ENCODE measurements at places on chromosomes 4 and X.

DNA sequence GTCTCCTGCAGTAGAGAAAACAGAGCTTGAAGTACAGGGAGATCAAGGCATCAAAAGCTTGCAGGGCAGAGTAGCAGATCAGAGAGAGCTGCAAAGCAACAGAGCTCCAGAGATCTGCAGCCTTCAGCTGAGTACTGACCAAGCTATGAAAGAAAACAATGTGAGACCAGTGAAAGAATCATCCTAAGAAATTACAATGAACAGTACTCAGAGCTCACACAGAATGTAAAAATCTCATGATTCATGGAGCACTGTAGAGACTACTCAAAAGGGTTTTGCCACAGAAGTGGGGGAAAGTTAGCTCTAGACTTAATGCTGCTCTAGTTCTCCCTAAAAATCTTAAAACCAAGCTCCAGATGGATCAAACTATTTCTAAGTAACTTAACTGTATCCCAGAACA, 80.0 kb upstream of the MAB21L2 start:
- peak; percentile 4 for DNase-seq

DNA sequence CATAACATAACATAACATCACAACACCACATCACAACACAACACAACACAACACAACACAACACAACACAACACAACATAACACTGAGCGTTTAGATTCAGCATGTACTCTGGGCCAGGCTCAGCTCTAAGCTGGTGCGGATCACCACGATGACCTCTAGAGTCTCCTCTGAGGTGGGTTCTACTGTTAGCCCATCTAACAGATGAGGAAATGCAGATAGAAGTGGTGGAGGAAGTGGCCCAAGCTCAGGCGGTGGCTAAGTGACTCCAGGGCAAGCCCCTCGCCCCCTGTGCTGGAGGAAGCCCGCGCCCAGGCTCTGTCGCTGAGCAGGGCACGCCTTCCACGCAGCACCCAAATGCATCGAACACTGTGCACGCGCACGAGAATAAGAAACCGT, 45.3 kb upstream of the CDKN2AIP start:
- DNase-seq: no peak

DNA sequence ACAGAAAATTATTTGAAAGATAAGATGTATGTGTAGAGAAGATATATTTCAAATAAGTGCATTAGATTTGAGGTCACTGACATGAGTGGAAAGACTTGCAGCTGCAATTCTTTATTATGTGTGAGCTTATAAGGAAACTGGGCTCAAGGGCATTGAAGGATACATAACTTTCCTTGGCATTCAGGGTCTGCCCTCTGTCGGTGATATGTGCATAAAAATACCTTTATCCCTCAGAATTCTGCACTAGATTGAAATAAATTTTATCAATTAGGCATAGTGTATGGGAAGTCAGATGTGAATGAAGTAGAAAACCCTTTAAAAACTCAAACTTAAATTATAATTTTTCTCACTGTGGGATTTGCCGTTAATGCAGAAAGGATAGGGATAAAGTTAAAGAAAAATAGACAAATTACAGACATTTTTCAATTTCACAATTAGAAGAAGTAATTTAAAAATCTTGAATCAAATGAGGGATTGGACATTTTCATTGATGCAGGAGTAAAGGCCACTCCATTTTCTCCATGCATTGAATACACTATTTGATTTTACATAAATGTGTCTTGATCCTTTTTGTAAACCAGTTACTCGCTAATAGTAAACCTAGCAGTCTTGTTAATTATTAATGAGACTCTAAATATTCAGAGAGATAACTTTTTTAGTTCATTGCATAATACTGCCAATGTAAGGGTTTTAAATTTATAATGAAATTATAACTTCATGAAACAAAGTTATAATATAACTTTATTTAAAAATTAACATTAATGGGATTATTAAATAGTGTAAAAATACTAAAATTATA, 21.0 kb upstream of the ETNPPL start:
- DNase-seq: no peak

DNA sequence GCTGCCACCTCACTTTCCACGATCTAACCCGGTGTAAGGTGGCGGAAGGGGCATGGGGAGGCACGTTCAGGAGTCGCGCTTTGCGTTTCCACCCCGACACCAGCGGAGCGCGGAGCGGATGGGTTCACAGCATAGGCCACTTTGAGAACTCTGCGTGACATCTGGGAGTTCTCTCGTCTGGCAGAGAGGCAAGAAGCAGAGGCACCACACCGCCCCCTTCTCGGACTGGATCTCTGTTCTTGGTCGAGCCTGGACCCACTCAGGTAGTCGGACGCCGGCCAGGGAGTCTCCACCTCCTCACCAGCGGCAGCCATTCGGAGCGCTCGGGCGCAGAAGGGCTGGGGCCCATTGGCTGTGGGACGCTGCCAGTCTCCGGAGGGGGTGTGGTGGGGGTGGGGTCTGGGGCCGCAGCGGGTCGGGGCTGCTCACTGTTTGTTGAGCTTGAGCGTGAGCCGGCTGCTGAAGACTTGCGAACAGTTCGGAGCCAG, at the start of gene DACH2:
DACH2 (plus strand) TSS at position 428 of the 488 bp plus-strand sequence.
- DNase-seq: peak; percentile 37

DNA sequence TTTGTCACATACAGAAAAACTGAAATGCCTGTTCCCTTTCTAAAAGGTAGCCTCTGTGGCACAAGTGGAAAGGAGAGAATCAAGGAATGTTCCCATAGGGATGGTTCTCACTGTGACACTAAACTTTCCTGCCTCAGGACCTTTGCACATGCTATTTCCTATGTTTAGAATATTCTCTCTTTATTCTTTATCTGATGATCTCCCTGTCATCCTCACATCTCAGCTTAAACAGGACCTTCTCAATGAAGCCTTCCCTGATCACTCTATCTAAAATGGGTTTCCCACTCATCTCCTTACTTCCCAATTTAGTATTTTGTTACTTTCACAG, 32.3 kb downstream of the HOPX start:
- DNase-seq: no peak

GRCh38 chrX:6024204-6024603, 204.5 kb downstream of the NLGN4X start:
- DNase-seq: no peak

DNA sequence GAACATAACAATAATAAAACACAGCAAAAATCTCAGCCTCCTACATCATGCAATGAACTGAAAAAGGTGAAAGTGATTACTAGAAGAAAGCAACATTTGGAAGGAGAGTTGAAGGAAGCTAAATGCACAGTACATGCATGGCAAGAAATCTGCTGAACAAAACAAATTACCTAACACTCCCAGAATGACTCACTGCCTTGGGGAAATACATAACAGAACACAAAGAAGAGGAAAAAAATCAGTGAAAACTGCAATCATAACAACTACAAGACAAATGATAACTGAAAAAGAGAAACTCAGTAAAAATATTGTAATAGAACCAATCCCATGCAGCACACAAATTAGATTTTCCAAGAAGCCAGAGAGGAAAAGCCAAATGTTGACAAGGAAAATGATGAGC, 1513.2 kb downstream of the ARAP2 start:
- DNase-seq: peak; percentile 8

- no peak for DNase-seq
Measured at GRCh38 chr4:27305246-27305645, 444.6 kb downstream of the STIM2 start.

DNA sequence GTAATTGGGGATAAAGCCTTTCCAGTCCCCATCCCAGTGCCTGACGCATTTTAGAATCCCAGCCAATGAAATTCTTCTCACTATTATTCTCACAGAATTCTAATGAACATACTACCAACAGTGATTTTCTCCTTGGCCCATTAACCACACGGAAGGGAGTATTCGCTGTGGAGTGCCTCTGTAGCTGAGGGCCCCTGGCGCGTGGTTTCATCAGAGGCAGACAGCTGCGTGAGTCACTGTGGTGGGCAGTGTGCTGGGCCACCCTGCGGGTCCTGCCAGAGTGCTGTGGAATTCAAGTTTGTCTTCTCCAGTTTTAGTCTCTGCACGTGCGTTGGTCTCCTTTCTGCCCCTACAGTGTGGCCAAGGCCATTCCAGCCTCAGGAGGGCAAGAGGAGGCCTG, 335.4 kb upstream of the FAT1 start:
- DNase-seq: no peak

- peak; percentile 84 for DNase-seq
Measured at GRCh38 chr4:41339812-41340809, 83.4 kb downstream of the UCHL1 start.

DNA sequence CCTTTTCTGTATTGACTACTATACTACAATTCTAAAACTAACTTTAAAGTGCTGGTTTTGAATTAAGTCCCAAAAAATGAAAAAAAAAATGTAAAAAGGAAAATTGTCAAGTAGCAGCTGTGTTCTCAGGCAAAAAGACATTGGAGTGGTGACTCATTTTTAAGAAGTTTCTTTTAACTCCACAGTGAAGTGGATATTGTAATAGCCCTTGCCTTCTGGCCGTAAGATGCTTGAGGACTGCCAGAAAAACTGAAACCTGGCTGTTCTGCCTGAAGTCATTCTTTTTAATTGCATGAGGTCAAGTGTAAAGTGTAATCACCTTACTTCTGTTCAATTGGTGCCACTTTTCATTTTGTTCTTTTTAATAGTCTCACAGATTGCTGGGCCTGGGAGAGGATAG, 28.9 kb downstream of the SPANXD start:
- DNase-seq: no peak

DNA sequence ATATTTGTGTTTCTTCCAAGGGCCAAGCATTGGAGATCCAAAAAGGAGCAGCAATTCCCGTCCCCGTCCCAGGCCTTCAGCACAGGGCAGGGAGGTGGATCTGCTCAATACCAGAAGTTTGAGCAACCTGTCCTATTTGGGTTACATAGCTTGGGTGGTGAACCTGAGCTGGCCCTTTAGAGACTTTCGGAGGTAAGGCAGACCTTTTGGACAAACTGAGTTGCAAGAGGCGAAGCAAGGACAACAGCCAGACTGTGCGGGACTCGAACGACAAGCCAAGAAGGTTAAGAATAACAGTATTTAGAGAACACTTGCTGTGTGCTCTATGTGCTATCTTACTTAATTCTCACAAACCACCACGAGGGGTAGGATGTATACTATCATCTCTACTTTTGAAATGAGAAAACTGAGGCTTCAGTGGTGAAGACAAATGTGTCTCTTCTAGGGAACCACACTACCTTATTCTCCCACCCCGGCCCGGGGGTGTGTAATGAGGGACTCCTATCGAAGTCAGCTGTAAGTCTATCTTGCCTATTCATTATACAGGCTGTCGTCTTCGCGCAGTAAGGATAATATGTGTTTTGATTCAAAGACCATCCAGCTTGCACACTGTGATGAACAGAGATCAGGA, 1.3 kb downstream of the NOP14 start:
- DNase-seq: no peak

GRCh38 chr4:24583451-24584210, 723 bp downstream of the DHX15 start:
- peak; percentile 68 for DNase-seq

DNA sequence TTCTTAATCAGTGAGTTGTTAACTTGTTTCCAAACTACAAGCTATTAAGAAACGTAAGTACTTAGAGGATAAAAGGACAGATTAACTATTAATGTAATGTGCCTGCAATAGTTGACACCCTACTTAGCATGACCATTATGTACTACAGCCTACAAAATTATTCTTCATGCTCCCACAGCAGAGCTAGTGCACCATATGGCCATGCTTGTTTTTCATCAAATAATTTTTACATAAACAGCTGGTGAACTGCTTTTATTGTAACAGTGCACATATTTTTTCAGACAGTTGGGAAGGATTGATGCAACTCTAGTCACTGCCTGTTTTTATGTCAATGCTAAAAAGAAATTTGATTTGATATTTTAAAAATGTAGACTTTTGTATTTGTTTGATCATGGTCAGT, 10.2 kb upstream of the MAGEB10 start:
- DNase-seq: no peak

DNA sequence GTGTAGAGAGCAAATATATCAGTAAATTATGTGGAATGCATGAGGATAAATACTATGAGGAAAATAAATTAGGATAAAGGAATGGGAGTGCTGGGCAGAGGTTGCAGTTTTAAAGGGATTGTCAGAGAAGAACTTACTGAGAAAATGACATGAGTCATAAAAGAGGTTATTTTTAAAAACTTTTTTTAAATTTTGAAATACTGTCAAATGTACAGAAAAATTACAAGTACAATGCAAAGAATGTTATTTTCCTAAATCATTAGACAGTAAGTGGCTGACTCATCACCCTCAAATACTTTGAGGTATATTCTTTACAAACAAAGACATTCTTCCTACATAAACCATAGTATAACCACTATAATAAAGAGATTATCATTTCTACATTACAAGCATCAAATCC, 29.8 kb upstream of the H2AZ1 start:
- DNase-seq: peak; percentile 50

DNA sequence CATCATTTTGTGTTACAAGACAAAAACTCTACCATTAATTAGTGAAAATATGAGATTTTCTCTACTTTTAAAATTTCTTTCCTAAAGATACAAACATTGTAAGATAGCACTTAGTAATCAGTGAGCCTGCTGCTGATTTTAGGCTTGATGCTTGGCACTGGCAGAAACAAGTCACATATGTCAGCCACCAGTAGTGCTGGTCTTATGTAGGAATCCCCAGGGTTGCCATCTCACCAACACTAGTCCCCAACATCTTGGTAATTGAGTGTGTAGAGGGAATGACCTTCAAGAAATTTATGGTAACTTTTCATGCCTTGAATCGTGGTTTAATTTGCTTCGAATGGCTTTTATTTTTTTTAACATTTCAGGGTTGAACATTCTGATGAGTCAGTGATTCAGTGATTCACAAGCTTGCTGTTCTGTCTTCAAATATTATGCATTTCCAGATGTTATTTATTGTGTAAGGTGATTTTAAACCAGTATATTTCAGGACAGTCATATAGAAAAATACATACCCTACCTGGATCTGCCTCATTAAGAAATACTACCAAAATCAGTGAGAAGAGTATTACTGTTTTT, 11.9 kb downstream of the EXOC1 start:
- peak; percentile 61 for DNase-seq

DNA sequence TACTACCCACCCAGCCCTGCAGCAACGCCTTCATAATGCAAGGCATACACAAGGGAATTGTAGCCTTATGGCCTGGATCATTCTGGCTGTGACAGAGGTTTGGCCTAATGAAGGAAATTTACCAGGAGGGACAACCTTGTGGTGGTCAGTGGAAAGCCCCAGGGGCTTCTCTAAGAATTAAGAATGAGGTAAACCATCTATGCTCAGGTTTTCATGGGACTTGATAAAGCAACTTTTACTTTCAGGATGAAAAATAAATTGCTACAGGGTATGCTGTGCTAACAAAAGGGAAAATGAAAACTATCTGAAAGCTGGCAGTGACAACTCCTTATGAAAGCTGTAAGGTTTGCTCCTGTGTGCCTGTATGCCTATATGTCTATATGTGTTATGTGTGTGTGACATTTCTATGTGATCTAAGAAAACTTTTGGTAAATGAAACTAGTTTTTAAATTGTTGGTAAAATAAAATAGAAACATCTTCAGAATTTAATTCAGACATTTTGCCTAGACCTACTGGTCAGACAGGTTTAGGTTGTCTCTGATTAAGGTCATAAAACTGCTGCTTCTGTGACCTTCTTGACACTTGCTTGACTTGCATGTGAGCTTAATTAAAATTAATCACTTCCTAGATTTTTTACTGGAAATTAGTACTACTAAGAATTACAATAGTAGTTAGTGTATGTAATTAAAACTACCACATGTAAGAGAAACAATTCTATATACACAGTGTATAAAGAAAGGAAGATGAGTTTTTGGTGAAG, 19.9 kb upstream of the TXK start:
- DNase-seq: no peak

GRCh38 chr4:102400898-102401297, 55.6 kb upstream of the SLC39A8 start:
- no peak for DNase-seq

Data from EL (cell line).